ENCODE measurements at places on chromosomes 7 and 10.

- DNase-seq: no peak
Observed at GRCh38 chr10:122276611-122277208, 5.6 kb downstream of the BTBD16 start.

- no peak for DNase-seq
Observed at GRCh38 chr10:118139321-118139720, 92.6 kb upstream of the RAB11FIP2 start.

DNA sequence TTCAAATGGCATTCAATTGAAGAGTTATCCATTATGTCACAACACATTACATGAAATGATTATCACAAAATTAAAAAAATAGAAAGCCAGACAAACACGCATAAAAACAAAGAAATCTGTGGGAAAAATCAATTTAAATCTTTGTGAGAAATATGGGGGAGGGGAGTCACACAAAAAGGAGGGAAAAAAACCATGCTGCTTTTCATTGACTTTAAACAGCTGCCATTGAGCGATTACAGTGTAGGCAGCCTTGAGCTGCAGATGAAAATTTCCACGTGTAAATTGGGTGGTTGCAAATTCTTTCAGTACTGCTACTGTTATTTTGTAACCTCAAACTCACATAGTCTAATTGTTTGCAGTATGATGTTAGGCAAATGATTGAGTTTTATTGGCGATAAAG, 889.9 kb upstream of the PHF14 start:
- DNase-seq: no peak

DNA sequence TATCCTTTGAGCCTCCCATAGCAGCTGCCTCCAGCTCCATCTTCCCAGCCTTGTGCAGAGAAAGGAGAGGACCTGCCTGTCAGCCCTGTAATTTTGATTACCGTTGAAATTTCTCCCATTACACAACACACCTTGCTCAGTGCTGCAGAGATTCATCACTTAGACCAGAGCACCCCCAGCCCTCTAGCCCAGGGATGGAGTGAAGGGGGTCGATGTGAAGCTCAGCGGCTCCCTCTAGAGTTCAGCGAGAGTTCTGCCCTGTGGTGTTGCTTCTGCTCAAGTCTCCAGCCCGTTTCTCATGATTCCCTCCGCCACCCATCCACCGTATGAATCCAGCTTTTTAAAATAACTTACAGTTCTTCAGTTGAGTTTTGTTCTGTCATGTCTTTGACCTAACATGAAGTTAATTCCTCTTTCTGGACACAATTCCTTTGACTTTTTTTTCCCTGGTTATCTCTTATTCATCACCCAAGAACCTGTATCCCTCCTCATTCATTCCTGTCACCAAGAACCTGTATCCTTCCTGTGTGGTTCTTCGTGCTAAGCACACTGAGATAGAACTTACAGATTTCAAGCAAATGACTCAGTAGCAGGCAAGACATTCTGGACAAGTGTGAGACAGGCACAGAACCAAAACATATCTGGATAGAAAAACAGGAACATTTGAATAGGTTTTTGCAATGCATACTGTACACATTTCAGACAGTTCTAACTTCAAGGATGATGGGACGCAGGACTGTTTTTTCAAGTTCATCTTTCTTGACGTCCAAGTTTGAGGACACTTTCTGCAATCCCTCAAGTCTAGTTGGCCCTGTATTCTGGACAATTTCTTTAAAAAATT, 35.0 kb upstream of the ZNF32 start:
- peak; percentile 16 for DNase-seq

DNA sequence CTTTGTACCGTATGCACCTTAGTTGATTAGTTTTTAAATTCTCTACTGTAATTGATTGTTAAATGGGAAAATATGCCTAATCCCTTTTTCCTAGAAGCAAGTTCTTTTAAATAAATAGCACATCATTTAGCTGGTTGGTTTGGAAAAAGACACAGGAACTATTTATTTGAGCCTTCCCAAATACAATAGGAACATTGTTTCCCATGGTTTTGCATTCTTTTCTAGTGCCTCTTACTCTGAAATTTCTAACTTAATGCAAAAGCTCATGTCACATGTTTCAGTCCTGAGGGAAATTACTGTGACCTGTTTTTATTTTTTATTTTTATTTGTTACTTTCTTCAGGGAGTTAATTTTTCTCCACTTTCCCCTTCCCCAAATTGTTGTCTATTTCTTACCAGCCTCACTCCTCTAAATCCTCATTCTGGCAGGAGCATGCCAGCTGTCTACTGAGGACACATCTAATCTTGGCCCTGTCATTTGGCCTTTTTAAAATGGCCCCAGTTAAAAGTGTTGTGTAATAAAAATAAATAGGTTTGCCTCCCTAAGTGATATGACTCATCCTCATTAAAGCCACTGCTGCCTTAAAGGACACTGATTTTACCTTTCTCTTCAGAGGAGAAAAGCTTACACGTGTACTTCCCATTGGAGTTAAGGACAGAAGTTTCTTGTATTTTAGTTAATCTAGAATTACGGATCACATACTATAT, 94.5 kb downstream of the PPP1R3A start:
- no peak for DNase-seq

DNA sequence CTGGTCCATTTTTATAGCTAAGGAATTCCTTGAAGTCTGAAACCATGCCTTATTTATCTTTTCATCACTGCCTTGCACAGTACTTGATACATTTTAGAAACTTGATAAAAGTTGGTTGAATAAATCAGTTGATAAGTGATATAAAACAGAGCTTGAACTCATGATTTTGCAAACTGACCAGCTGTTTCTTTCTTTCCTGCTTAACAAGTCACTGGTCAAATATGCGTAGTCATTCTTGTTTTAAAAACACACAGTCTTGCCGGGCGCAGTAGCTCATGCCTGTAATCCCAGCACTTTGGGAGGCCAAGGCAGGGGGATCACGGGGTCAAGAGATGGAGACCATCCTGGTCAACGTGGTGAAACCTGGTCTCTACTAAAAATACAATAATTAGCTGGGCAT, 6.3 kb downstream of the TPST1 start:
- DNase-seq: no peak

- DNase-seq: no peak
Observed at GRCh38 chr10:99374526-99374925, 45.4 kb downstream of the CNNM1 start.

GRCh38 chr10:3785851-3786271, 852 bp upstream of the KLF6 start:
- no peak for DNase-seq

DNA sequence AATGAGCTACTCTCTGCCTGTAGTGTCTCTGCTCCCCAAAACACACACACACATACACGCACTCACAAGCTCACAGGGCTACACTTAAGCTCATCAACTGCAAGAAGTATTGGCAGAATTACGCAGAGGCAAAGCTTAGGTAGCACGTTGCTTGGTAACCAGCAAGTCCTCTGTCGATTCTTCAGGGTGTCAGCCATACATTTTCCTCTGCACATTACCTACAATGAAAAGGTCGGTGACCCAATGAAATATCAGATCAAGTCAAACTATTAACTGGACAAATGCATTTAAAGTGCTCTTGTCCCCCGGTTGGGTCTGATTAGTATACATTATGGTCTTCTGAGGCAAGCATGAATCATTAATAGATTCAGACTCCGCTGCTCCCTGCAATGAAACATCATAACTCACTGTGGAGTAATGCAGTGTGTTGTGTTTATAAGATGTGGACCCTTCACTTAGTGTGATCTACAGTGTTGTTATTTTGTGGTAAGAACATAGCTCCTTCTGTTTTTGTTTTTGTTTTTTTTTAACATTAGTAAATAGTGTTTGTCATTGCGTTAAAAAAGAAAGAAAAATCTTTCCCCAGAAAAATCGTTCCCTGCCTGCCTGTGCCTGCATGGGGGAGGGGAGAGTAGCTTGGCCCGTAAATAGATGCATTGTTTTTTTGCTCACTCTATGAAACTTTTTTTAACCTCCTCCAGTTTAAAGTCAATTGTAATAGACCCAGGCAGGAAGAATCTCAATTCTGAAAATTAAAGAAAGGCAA, 325.5 kb downstream of the SFMBT2 start:
- no peak for DNase-seq

- DNase-seq: no peak
Observed at GRCh38 chr10:17354781-17355180, 99.6 kb downstream of the ST8SIA6 start.

GRCh38 chr10:69061305-69062161, 26.4 kb upstream of the SRGN start:
- DNase-seq: peak; percentile 49

DNA sequence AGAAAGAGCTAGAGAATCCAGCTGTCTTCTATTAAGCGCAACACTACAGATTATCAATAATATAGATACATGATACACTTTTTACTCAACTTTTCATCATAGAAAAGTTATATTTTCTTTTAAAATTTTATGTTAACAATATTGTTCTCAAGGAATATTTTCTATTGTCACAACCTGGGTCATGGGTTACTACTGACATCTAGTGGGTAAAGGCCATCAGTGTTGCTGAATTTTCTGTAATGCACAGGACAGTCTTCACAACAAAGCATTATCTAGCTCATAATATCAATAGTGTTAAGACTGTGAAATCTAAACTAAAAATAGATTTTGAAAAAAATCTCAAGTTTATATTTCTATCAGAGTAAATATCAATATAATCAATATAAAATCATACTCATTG, 209.8 kb downstream of the ZNF33B start:
- DNase-seq: no peak
